ENCODE measurements at places on chromosomes 1 and 21. TPM values are rescaled to one million over a fixed set of nuclear protein-coding genes. Genes with fewer than 3 reads are reported as not detected.

Gene ZBTB37
- total RNA-seq, result 5.3 TPM

Gene OR2T2
- not detected for total RNA-seq

Gene HEYL
- total RNA-seq, result not detected

Gene RASSF5
- total RNA-seq, result 1.7 TPM

Measured in bronchial smooth muscle cell (primary cell).